Activated CD4-positive, alpha-beta memory T cell treated with anti-CD3 and anti-CD28 coated beads for 36 hours (primary cell): ENCODE measurements at places on chromosomes 1 and 21. TPM values are rescaled to one million over a fixed set of nuclear protein-coding genes. Genes with fewer than 3 reads are reported as not detected.
A peak's percentile ranks its signal among the peaks of the same experiment; 100 is the strongest.

GRCh38 chr1:20987831-20988825, 188.6 kb downstream of the EIF4G3 start:
- no peak overlapping the region for H3K27ac ChIP-seq
- no peaks in the 10 kb centered on the region for H3K36me3 ChIP-seq
- H3K4me3 ChIP-seq = no peak overlapping the region
- no peaks in the 10 kb centered on the region for H3K27me3 ChIP-seq

- H3K36me3 ChIP-seq = no peaks in the 10 kb centered on the region
- H3K4me3 ChIP-seq = no peak overlapping the region
- no peak overlapping the region for H3K27ac ChIP-seq
- H3K4me1 ChIP-seq = peaks cover 8% of the 10 kb centered on the region
- no peak for DNase-seq
Measured at GRCh38 chr1:83857716-83858115, 141.2 kb downstream of the TTLL7 start.

- H3K4me3 ChIP-seq = no peak overlapping the region
- H3K36me3 ChIP-seq = peaks cover 2% of the 10 kb centered on the region
- H3K4me1 ChIP-seq = peaks cover 3% of the 10 kb centered on the region
- no peak for DNase-seq
Measured at GRCh38 chr1:169451218-169451824, 24.0 kb upstream of the CCDC181 start.

GRCh38 chr1:60160141-60160540, 86.6 kb upstream of the C1orf87 start:
- DNase-seq = no peak
- no peaks in the 10 kb centered on the region for H3K27me3 ChIP-seq
- H3K36me3 ChIP-seq = no peaks in the 10 kb centered on the region
- H3K4me1 ChIP-seq = no peaks in the 10 kb centered on the region

GRCh38 chr1:161001525-161001924, 19.4 kb downstream of the F11R start:
- no peak overlapping the region for H3K27ac ChIP-seq
- no peak overlapping the region for H3K4me3 ChIP-seq
- H3K4me1 ChIP-seq = peaks cover 3% of the 10 kb centered on the region
- H3K27me3 ChIP-seq = no peaks in the 10 kb centered on the region

DNA sequence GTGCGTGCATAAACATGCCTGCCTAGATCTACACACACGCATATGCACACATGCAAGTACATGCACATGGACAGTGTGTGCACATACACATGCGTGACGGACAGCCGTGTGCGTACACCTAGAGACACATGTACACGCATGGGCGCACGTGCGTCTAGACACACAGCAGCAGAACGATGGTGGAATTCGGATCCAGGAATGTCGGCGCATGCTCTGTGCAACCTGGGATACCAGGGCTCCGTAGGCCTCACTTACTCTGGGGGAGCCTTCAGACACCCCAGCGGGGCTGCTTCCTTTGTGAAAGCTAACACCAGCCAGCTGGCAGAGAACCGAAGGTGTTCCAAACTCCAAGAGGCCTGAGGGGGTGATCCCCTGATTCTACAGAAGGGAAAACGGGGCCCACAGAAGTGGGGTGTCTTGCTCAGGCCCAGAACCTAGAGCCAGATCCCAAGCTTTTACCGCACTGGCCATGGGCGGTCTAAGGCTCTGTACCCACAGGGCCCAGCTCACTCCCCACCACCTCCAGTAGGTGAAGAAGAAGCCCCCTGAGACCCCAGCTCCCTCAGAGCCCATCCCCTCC, 27.4 kb upstream of the ARHGEF16 start:
- no peaks in the 10 kb centered on the region for H3K36me3 ChIP-seq
- no peak for DNase-seq
- no peaks in the 10 kb centered on the region for H3K4me1 ChIP-seq

DNA sequence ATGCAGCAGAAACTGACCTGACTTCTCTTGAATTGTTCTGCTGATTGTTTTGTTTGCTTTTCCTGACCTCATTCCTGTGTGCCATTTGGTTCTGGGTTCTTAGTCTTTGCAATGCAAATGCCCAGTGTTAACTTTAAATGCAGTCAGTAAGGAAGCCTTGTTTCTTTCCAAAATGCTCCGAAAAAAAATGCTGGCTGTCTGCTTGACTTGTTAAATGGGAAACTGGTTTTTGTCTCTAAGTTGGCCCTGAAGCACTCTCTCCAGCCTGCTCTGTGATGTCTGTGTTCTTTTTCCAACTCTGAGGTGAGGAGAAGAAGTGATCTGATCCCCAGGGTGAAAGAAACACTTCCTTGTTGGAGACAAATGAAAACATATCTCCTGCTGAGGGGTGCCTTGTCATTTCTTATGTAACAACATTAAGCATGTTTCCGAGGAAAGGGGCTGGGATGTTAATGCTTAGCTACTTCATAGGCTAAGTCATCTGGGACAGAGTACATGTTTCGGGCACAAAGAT, 256.3 kb upstream of the ADGRL4 start:
- DNase-seq = no peak
- H3K27ac ChIP-seq = no peak overlapping the region
- H3K4me3 ChIP-seq = no peak overlapping the region
- H3K27me3 ChIP-seq = no peaks in the 10 kb centered on the region

DNA sequence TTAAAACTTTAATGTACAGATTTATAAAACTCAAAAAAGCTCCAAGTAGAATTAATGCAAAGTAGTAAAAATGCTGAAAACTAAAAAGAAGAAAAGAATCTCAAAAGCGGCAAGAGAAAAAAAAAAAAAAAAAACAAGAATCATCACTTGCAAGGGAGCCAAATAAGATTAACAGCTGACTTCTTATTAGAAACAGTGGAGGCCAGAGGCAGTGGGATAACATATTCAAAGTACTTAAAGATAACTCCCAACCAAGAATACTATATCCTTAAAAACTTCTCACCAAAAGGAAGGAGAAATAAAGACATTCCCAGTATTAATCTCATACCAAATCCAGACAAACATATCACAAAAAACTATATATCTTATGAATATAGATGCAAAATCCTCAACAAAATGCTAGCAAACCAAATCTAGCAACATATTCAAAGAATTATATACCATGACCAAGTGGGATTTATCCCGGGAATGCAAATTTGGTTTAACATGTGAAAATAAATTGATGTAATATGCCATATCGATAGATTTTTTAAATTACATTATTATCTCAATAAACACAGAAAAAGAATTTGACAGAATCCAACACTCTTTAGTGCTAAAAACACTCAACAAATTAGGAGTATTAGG, 62.7 kb downstream of the CAMK2N1 start:
- peaks cover 21% of the 10 kb centered on the region for H3K27me3 ChIP-seq
- no peak overlapping the region for H3K4me3 ChIP-seq
- DNase-seq = no peak

DNA sequence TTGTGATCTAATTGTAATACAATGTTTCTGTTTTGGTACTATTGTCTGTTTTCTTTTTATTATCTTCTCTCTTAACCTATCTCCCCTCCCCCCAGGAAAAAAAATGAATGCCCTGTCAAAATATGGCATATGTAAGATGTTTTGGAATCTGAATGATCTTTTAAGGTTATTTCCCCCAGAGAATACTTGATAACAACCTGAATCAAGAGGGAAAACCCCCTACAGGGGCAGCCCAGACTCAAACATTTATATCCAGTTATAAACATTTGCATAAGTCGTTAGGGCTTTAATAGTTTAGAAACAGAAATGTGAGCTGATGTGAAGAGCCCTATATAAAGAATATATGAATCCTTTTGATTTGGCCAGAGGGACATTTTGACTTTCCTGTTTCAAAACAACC, 169.5 kb downstream of the VAV3 start:
- H3K4me3 ChIP-seq = no peak overlapping the region
- peaks cover 20% of the 10 kb centered on the region for H3K4me1 ChIP-seq

DNA sequence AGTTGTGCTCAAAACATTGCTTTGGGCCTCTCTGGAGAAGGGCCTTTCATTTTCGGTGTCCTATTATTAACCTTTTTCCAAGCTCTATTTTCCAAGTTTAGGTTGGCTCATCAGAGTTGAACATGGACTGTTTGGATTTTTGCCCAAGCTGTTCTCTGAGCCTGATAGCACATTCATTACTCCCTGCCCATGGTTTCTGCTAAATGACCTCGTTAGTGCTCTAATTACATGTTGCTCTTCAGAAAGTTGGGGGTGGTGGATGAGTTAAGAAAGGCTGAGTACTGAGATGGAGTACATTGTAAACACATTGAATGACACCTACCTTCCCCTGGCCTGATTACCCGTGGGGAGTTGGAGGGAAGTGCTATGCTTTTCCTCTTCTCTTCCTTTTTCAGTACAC, 38.9 kb downstream of the LMO4 start:
- no peaks in the 10 kb centered on the region for H3K27me3 ChIP-seq
- H3K4me1 ChIP-seq = no peaks in the 10 kb centered on the region
- H3K27ac ChIP-seq = no peak overlapping the region
- H3K36me3 ChIP-seq = no peaks in the 10 kb centered on the region
- H3K4me3 ChIP-seq = no peak overlapping the region
- no peak for DNase-seq

DNA sequence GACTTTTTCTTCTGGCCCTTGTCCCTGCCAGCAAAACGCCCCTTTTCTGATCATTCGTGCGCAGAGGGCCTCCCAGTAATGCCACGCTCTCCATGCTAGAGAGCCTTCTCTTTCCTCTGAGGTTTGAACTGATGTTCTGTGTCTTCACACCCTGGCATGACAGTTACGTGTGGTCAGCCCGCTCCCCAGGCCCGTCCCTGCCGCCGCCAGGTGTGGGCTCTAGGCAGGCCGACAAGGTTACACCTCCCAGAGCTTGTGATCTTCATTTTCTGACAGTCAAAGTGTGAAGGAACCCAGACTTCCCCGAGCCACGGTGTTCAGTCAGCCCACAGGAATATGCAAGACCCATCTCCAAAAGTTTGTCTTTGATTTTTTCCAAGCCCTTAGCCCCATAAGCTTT, 265.6 kb downstream of the TM2D1 start:
- H3K27ac ChIP-seq = no peak overlapping the region
- no peak for DNase-seq
- H3K36me3 ChIP-seq = no peaks in the 10 kb centered on the region
- no peaks in the 10 kb centered on the region for H3K4me1 ChIP-seq
- no peak overlapping the region for H3K4me3 ChIP-seq

- H3K4me1 ChIP-seq = peaks cover 11% of the 10 kb centered on the region
- no peaks in the 10 kb centered on the region for H3K36me3 ChIP-seq
- no peak for DNase-seq
Measured at GRCh38 chr1:201742476-201742875, 86.5 kb upstream of the IPO9 start.

DNA sequence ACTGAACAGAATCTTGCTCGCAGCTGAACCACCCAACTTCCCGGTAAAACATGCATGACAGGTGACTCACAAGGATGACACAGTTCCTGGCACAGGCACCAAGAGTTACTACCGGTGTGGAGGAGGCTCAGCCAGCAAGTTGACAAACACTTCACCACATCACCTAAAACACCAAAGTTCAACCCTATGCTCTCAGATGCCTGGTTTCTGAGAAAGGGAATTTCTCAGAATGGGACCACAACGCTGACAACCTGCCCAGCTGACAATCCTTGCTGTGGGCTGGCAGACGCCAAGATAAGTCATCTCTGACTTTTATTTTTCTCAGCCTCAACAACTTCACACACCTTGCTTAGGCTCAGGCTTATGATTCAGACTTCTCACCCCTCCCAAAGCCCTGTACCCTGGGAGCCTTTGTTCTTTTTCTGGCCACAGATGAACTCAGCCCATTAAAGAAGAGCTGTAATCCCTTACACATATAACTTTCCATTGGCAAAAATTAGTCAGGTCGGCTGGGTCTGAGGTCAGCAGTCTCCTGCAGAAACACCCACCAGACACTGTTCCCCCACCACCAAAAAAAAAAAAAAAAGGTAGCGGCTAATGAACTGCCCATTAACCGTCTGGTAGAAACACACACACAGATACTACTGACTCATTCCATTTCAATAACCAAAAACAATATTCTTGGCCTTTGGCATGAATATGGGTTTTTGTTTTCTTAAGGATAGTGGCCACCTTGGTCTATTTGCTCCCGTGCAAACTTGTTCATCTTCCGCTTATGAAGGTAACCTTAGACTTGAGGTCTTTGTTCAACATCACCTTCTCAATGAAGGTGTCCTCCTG, 10.8 kb upstream of the TIAM1 start:
- peaks cover 49% of the 10 kb centered on the region for H3K4me1 ChIP-seq
- H3K27ac ChIP-seq = peak overlapping the region; percentile 91
- peaks cover 9% of the 10 kb centered on the region for H3K36me3 ChIP-seq
- no peaks in the 10 kb centered on the region for H3K27me3 ChIP-seq

GRCh38 chr1:183296782-183297181, 110.7 kb downstream of the LAMC2 start:
- H3K27me3 ChIP-seq = peaks cover 2% of the 10 kb centered on the region
- H3K36me3 ChIP-seq = no peaks in the 10 kb centered on the region
- H3K4me3 ChIP-seq = no peak overlapping the region
- no peak overlapping the region for H3K27ac ChIP-seq
- DNase-seq = no peak

GRCh38 chr1:6035719-6036118, 10.0 kb upstream of the KCNAB2 start:
- no peak for DNase-seq
- H3K4me1 ChIP-seq = peaks cover 68% of the 10 kb centered on the region
- no peak overlapping the region for H3K27ac ChIP-seq
- H3K27me3 ChIP-seq = no peaks in the 10 kb centered on the region
- no peak overlapping the region for H3K4me3 ChIP-seq
- peaks cover 25% of the 10 kb centered on the region for H3K36me3 ChIP-seq

DNA sequence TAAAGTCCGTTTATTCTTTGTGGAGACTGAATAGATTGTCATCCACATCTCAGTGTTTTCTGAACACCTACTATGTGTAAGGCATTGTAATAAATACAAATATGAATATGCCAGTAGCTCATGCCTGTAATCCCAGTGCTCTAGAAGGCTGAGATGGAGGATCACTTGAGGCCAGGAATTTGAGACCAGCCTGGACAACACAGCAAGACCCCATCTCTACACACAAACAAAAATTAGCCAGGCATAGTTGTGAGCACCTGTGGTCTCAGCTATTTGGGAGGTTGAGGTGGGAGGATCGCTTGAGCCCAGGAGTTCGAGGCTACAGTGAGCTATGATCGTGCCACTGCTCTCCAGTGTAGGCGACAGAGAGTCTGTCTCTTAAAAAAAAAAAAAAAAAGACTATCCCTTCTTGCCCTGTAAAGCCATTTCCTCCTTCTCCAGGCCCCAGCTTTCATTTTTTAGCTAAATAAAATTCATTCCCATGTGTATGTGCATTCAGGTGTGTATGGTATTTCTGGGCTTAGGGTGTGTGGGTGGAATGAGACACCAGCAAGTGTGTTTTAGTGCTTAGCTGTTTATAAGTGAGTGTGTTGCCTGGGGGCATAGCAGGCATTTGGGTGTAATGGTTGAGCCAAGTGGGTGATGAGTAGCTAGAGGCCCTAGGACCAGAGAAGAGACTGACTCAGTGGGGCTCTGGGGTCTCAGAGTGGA, 7.8 kb downstream of the CELSR2 start:
- no peaks in the 10 kb centered on the region for H3K27me3 ChIP-seq
- H3K4me1 ChIP-seq = no peaks in the 10 kb centered on the region
- no peaks in the 10 kb centered on the region for H3K36me3 ChIP-seq
- no peak for DNase-seq

- H3K36me3 ChIP-seq = no peaks in the 10 kb centered on the region
- no peak for DNase-seq
- no peaks in the 10 kb centered on the region for H3K4me1 ChIP-seq
Measured at GRCh38 chr1:60108196-60108595, 34.6 kb upstream of the C1orf87 start.

The SHC1 gene
- 43.4 TPM for total RNA-seq

The CLCNKB gene
- total RNA-seq = not detected

The TPTE gene
- not detected for total RNA-seq

The FAM72D gene
- 16.7 TPM for total RNA-seq

The CD34 gene
- total RNA-seq = not detected

The RNF186 gene
- not detected for total RNA-seq

The SYPL2 gene
- total RNA-seq = not detected
